ENCODE measurements at places on chromosomes 3 and 15.

DNA sequence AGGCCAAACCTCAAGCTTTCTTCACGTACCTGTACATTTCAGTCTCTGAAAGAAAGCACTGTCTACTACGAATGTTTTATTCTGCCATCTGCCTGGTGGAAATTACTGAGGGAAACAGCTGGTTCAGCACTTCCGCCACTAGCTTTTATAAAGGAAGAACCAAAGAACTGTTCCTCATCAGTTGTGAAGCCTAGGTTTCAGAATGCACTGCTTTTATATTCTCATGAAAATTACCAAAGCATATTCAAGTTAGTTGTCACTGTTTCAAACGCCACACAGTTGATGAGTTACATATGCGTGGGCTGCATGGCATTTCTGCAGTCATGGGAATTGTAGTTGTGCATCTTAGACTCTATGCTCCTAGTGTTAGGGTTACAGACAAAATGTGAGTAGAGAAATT, 21.5 kb upstream of the ZBTB38 start:
- no peak for DNase-seq

- DNase-seq = no peak
These were observed 17.3 kb downstream of the IDH2 start for GRCh38 chr15:90084876-90085423.

DNA sequence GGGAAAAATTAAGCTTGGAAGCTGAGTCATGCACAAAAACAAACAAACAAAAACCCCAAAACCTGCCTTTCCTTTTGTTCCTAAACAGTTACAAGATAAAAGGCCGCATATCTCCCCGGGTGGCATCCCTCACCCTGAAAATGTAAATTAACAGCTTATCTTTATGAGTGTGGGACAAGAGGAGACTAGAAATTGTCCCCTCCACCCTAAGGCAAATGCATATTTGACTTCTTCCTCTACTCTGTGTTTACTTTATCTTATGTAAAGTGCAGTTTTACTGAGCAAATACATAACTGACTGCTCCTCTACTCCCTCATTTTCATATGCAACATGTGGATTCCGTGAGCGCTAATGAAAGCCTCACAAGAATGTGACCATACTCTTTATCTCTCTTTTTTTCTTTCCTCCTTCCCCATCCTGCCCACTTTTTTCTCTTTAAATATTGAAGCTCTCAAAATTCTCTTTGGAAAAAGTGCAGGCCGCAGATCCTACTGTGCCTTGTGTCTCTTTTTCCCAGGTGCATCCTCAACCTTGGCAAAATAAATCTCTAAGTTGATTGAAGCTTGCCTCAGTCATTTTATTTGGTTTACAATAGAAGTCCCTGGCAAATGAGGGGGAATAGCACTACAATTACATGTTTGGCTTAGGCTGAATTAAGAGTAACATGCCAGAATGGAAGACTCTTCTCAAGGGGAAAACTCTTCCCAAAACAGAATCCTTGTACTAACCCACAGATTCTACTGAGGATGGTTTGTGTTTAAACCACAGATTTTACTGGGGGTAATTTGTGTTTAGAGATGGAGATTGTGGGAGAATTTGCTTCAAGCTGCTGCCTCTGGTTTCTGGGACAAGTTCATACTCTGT, 72.7 kb upstream of the WDR72 start:
- DNase-seq = no peak

GRCh38 chr15:81000144-81000623, 539 bp upstream of the TLNRD1 start:
- no peak for DNase-seq

- no peak for DNase-seq
These were observed 158.8 kb downstream of the RORA start for GRCh38 chr15:61070111-61070901.

DNA sequence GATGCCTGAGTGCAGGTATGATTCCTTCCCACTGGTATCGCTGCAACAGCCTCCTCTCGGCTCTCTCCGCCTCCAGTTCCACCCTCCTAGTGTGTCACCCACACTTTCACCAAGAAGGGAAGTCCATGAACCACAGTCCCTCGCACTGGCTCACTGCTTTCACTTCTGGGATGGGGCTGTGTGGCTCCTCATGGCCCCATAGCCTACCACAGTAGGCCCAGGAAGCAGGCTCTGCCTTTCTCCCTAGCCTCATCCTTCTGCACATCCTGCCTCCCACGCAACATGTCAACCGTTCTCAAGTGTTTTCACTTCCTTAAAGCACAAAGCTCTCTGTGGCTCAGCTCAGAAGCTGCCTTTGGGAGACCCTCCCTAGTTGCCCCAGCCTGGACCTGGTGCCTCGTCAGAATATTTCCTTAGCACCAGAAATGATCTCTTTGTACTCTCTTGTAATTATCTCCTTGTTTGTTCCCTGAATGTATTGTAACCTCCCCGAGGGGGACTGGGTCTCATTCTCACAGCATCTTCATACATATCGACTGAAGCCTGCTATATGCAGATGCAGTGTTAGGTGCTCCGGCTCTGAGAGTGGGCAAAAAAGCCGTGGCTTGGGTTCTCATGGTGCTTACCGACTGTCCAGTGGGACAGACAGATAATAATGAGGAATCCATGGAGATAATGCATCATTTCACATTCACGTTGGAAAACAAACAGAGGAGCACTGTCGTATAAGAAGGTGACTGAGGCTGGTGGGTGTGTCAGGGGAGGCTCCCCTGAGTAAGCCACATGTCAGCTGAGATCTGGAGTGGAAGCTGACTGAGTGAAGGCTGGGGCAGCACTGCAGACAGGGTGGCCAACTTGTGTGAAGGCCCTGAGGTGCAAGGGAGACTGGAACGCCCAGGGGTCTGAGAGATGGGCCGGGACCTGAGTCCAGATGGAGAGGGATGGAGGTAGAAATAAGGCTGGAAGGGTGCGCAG, 107.1 kb downstream of the DGKG start:
- peak; percentile 71 for DNase-seq

GRCh38 chr15:76903251-76903681, 1.9 kb downstream of the SCAPER start:
- DNase-seq = no peak

DNA sequence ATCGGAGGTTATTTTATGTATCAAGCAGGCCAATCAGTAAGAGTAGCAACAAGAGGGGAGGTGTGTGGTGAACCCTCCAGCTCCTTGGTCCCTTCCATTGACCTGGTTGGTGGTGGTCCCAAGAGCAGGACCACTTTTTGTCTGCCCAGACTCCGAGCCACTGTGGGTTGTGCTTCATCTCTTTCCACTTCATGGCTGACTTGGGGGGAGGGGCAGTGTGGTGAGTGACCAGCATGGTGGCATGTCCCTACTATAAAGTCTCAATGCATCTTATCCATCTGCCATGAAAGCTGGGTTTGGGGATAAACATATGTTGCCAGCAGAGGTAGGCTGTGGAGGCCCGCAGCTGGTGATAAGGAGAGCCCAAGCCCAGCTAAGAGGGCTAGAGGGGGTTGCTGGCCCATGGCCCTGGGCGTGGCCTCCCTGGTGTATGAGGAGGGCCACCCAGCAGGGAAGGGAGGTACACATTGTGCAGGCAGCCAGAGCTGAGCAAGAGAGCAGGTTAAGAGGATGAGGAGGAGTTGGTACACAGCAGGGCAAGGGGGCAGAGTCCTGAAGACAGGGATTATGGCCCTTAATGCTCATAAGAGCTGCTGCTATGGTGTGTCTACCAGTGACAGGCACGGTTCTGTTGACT, 7.0 kb downstream of the AEN start:
- no peak for DNase-seq

- DNase-seq = no peak
These were observed 78.8 kb upstream of the PRR23C start for GRCh38 chr3:139123377-139124095.

DNA sequence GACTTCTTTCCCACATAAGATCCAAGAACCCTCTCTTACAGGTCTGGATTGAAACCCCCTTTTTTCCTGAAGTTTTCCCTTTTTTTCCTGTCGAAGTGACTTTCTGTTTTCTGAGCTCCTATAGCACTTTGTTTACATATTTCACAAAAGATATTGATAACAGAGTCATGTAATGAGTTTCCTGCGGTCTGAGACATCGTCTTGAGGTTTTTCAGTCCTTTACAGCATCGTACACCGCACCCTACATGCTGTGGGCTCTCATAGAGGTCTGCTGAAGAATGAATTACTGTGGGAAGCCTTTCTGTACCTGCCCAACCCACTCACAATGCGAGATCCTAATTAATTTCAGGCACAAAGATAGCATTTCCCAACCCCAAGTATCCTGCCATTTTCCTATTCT, 53.1 kb downstream of the MCF2L2 start:
- no peak for DNase-seq

GRCh38 chr3:131976448-131976847, 58.4 kb downstream of the CPNE4 start:
- no peak for DNase-seq

- DNase-seq = no peak
These were observed 329.3 kb upstream of the THBS1 start for GRCh38 chr15:39251413-39252133.

DNA sequence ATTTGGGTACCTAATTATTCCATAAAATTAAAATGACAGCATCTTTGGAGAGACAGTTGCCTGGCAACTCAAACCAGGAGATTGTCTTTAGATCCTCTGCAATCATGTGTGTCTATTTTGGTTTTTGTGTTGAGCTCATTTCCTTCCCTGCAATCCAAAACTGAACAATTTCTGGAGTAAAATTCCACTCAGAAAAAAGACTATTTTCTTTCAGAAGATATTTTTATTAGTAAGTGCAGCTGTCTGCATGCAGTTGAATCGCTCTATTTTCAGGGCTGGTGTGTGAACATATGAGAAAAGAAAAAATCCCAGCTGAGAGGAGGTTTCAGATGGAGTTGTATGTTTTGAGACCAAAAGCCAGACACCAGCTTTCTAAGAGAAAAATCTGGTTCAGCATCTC, 41.9 kb upstream of the DYNC1LI1 start:
- DNase-seq = no peak

DNA sequence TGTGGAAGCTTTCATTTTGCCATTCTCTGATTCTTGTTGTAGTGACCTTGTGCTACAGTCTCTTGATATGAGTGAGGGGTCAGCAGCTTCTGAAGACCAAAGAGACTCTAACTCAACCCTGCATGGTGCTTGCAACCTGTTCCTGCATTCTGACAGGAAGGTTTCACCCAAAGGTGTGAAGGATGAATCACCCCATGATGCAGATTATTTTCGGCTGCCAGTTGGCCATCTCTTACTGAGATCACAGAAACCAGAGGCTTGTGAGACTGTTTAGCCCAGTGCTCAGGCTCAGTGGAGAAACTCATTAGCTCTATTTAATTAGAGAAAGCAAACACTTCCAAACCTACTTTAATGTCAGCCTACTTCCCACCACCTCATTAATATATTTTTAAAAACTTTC, 29.2 kb upstream of the TPRG1 start:
- DNase-seq = no peak

DNA sequence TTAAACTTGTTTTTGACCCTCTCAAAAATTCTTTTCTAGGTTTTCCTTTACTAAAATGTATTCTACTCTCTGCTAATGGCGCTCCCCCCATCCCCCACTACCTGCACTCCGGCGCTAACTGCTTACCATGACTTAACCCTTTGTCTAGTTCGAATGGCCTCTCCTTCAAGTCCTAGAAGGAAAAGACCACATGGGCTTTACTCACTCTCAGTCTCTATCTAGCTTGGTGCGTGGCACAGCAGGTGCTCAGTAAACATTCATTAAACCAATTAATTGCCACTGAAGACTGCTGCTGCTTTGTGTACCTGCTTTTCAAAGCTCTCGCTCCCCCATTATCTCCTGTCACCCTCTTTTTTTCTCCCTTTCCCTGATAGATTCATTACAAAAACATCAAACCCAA, 457.7 kb upstream of the THRB start:
- no peak for DNase-seq

- no peak for DNase-seq
These were observed 87.8 kb downstream of the COL6A6 start for GRCh38 chr3:130604806-130605205.

- DNase-seq = no peak
These were observed 247.1 kb downstream of the BBX start for GRCh38 chr3:107769882-107770281.

- no peak for DNase-seq
These were observed 30.9 kb downstream of the MGLL start for GRCh38 chr3:127791221-127791913.

DNA sequence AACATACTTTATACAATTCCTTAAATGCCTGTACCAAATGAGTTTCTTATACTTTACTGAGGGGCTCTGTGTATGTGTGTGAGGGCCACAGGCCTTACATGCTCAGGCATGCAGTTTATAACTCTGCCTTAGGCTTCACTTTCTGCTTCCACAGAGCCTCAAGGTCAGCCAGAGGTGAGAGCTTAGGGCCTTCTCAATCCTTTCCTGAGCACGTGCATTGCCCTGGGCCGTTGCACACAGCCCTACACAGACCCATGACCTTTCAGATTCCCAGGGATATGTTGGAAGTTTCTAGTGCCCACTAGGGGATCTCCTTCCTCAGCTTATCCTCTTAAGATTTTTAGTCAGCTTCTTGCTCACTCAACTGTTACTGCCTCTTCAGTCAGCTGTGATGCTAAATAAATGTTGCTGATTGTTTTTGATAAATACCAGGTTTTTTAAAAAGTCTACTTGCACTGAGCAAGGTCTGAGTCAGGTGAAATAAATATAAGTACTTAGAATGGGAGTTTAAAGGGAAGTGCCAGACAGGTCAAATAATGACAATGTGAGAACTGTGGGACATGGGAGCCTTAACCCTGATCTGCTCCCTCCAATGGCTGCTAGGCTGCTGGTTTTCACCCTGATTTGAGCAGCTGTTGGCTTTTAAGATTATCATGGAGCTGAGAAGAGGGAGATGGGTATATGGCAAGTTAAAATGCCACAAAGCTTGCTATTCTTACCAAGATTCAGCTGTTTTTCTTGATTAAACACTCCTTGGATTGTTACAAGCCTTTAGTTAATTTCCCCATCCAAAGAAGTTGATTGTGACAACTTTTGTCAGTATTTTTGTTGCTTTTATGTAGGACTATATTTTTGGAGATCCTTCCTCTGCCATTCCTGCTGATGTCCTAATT, 169.5 kb downstream of the PLD1 start:
- no peak for DNase-seq

DNA sequence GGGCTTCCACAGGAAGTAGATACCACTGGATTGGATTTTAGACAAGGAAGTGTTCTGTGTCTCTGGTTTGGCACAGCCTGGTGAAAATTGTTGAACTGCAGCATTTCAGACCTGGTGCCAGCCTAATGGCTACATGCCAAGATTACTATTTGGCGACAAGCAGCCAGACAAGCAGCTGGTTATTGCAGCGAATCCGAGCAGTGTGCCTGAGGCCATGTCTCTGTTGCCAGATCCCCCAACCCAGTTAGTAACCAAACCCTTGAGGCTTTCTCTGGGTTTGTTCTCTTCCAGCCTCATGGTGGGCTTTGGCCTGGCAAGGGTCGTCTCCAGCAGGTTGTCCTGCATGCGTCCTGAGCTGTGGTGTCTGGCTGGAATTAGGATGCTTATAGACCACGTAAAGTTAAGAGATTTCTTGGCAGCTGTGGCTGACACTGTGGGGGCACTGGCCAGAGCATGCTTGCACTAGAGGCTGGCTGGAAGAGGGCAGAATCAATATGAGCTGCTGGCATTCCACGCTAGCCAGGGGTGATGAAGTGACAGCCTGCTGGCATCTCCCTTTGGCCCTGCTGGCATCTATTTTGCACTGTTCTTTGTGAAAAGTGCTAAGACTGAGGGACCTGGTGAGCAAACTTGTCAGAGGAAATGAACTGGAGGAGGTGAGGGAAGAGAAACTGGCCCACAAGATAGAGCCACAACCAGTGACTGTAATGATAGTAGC, 172.6 kb downstream of the RBMS3 start:
- DNase-seq = no peak
